ENCODE measurements at places on chromosomes 4 and X.

GRCh38 chr4:113436360-113436759, 325.2 kb downstream of the CAMK2D start:
- no peak for DNase-seq

GRCh38 chr4:92101737-92102172, 202.0 kb upstream of the GRID2 start:
- no peak for DNase-seq

GRCh38 chrX:9912351-9913145, 54.6 kb upstream of the CLDN34 start:
- no peak for DNase-seq

- no peak for DNase-seq
Measured at GRCh38 chr4:99655308-99656081, 2.1 kb downstream of the C4orf54 start.

DNA sequence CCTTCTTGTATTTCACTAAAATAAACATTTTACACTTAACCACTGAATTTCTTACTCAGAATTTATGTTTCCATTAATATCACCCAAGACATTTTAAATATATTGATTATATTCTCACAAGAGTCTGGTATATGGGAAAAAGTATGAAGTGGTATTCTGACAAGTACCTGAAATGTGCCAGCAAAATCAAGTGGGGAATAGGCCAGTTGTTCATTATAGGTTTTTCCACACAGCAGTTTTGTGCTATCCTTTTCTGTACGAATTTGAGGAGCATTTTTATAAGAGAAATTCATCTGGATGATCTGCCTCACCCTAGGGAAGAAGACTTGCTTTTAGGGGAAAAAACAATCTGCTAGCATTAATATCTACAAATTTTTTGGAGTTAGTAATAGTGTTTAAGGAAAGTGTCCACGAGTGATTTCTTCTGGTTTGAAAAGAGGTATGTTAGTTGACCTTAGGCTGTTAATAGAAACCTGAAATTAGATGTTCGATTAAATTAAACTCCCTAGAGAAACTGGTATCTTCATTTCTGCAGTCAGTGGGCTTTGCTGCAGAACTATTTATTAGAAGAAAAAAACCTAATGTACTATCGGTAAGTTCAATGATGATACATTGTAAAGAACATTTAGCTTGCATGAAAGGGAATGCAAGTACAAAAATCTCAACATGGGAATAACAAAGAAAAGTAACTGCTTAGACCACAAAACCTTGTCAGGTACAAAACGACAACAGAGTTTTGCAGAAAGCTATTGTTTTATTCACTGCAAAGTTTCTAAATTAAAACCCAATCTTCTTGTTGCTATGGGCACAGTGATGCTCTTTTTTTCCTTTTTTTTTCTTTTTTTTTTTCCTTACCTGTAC, 1.8 kb downstream of the KLF3 start:
- DNase-seq: no peak

All from activated CD8-positive, alpha-beta memory T cell treated with anti-CD3 and anti-CD28 coated beads for 1 hour (primary cell).